ENCODE measurements at places on chromosomes 6 and 20.

DNA sequence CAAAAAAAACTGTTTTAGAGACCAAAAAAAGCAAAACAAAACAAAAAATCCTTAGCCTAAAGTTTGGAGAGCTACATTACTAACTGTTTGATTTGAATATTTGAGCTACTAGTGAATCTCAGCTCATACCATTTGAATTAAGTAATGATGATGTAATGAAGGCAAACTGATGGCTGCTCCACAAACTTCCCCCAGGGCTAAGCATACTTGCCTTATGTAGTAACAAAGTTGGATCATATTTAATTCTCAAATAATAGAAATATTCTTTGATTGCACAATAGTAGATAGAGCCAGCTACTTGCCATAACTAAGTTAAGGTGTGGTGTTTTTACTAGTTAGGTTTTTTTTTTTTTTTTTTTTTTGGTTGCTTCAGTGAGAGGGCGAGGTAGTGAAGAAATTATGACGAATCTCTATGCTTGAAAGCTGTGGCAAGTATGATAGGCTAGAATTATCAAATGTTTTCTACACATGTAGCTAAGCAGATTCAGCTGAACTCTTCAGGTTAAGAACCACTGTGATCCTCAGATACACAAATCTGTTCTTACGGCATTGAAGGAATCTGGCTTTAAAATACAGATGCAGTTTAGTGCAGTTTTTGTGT lies 2.9 kb downstream of the RAB32 start:
- no peak for DNase-seq

DNA sequence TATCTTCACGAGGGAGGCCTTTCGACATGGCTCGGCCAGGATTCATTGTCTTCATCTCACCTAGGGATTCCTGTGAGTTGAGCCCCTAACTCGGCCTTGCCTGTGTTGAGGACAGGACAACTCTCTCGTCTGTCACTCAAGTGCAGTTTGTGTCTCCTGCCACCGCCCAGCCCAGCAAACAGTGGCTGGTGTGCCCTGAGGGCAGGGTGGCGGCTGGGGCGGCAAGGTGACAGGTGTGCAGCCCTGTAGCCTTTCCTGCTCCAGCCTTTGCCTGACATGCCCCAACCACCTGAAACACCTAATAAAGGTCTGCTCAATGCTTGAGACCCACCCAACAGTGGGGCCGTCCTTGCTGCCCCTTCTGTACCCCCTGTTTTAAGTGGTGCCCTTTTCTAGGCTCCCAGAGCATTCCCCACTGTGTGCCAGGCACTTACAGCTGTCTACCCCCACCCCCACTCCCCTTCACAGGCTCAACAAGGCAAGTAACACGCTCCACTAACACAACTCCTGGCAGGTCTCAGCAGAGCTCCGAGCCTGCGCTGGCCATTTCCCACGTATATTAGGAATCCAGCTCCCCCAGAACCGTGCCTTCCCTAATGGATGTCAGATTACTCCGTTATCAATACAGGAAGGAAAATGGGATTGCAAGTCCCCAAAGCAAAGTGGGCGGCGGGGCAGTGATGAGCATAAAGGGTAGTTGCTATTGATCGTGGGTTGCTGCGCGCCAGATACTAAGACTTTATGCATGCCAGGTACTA lies 17.7 kb downstream of the GFRA4 start:
- no peak for DNase-seq

- DNase-seq, result no peak
These were observed 7.0 kb downstream of the TMEM244 start for GRCh38 chr6:129853996-129854711.

GRCh38 chr20:3924304-3925112 lies 35.3 kb downstream of the PANK2 start:
- no peak for DNase-seq

DNA sequence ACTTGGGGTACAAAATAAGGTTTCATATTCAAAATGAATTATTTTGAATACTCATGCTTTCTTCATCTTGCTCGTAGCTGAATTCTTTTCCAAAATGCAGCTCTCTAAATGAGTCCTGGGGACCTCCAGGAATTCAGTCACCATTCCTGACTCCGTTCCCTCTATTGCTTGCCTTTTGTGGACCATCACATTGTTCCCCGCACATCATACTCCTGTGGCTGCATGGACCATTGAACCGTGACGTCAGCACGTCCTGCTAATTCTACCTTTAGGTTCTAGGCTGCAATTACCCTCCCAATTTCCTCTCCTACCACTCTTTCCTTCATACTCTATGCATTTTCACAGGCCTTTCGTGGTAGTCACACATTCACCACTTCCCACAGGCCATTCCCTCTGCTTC lies 173.1 kb upstream of the ID4 start:
- no peak for DNase-seq

- DNase-seq, result no peak
These were observed 713.7 kb upstream of the EPHA7 start for GRCh38 chr6:94133106-94133505.

DNA sequence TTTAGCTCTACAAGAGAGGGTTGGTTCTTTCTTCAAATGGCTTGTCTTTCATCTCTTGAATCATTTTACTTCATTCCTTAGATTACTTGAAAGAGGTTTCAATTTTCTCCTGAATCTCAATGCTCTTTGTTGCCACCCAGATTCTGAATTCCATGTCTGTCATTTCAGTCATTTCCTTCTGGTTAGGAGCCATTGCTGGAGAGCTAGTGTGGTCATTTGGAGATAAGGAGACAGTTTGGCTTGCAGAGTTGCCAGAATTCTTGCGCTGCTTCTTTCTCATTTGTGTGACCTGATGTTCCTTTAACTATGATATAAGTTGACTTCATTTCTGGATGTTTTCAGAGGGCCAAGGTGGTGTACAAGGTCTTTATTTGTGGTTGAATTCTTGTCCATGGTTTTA lies 157.8 kb downstream of the SLC22A3 start:
- DNase-seq, result no peak

DNA sequence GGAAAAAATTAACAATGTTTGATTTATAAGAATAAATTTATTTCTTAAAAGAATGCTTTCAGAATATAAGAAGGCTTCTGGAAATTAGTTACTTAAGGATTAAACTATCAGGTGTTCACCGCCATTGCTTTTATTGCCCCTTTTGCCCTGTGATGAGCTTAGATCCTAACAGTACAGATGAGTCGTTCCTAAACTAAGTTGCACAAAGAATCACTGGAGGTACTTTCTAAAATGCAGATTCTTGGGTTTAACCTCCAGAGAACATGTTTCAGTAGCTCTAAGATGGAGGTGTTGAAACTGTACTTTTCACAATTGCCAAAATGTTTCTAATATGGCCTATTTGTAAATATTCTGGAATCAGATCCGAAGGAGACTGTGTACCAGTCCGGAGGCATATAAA lies 211.9 kb downstream of the GMDS start:
- DNase-seq, result no peak

DNA sequence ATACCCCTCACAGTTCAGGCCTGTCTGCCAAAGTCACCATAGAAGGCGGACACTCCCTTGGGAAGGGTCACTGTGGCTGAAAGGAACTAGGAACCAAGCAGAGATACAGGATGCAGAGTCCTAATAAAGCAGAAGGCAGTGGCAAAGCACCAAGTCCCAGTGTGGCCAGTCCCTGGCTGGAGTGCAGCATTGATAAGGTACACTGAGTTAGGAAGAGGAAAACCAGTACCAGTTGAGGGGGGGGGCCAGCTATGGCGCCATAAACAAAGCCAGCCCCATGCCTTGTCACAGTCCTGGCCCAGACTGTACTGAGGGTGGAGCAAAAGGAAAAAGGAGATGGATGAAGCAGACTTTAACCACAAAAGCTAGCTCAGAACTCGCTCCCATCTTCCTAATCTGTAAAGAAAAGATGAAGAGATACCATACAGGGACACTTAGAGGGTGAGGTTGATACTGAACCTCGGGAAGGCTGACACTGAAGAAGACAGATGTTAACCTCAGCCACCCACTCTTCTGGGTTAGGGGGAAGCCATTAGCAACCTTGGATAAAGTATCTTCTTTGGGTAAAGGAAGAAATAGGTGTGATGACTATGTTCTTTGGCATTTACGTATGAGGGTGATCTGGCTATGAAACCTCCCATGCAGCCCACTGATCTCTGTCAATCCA lies 7.8 kb downstream of the ABHD12 start:
- no peak for DNase-seq

DNA sequence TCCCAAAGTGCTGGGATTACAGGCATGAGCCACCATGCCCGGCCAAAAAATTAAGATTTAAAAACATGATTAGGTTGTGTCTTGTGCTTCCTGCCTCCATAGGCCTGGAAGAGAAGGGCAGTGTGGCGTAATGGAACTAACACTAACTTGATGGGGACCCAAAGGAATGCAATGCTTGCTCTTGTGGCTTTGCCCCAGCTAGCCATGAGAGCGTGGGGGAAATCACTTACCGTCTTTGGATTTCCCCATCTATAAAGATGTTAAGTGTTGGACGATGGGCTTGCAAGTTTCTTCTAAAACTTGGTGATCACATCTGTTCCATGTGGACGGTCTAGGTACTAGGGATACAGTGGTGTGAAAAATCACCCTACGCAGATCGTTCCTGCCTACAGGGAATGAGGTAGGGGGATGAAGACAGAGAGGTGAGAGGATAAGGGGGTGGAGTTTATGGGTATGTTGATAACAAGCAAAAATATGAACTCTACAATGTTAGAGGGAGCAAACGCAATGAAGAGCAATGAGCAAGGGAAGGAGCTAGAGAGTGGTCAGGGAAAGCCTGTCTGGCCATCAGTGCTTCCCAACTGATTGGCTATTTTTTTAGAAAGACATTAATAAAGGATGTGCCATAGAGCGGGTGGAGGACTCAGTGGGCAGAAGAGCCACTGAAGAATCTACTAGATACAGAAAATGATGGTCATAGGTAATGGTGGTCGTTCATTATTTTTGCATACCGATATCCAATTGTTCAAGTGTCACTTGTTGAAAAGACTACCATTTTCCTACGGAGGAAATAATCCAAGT lies 165.2 kb downstream of the BCAS1 start:
- no peak for DNase-seq

DNA sequence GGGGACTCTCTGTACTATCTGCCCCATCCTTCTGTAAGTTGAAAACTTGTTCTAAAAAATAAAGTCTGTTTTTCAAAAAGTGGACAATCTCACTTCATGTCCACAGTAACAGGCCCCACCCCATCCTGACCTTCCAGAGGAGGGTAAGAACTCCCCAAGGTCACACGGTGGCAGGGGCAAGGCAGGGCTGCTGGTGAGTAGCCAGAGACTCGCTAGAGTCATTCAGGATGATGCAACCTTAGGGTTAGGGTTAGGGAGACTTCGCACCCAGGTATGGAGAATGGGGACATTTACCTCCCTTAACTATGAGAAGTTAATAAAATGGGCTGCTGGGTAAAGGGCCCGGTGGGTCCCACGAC lies 15.4 kb downstream of the PEDS1 start:
- DNase-seq, result no peak

GRCh38 chr6:4727217-4727616 lies 49.0 kb upstream of the CDYL start:
- DNase-seq, result no peak

- no peak for DNase-seq
These were observed 7.4 kb downstream of the FAM209B start for GRCh38 chr20:56540415-56540814.

DNA sequence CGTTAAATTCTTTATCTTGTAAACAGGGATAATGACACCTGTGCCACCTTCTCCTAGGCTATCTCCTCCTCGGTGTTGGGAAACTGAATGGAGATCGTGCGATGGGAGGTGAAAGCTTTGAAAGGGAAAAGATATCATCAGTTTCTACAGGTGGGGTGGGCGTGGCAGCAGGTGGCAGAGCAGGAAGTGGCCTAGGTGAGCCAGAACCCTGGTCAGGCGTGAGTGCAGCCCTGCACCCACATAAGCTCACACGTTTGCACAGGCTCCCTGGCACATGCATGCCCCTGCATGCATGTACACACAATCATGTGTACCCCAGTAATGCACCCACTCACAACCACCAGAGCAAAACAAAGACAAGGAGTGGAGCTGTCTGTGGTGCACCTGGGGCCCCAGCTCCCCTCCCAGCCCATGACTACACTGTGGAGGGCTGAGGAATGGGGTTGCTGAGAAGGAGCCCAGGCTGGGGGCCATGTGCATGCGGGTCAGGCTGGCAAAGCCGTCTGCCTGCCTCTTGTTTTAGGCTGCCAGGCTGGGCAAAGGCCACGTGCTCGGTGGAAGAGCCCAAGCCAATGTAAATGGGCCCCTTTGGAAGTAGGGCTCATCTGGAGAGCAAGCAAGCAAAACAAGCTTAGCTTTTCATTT lies 61.5 kb downstream of the TFAP2C start:
- DNase-seq, result no peak

DNA sequence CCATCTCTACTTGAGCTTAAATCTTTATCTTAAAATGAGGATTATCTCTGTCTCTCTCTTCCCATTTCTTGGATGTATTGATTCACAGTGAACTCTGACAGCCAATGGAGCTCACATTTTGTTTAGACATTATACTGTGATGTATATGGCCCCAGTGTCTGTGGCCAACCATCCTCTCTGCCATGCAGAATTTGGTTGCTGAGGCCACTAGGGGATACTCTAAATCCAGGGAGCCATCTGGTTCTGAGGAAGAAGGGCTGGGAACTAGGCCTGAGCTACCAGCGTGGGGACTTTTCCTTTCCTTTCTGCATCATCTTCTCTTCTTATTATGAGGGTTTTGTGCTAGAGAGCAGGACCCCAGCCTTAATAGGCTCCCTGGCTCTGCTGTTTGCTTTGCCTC lies 59.1 kb upstream of the RIPOR2 start:
- no peak for DNase-seq

- DNase-seq, result no peak
These were observed 104.8 kb downstream of the TASP1 start for GRCh38 chr20:13533946-13534345.

DNA sequence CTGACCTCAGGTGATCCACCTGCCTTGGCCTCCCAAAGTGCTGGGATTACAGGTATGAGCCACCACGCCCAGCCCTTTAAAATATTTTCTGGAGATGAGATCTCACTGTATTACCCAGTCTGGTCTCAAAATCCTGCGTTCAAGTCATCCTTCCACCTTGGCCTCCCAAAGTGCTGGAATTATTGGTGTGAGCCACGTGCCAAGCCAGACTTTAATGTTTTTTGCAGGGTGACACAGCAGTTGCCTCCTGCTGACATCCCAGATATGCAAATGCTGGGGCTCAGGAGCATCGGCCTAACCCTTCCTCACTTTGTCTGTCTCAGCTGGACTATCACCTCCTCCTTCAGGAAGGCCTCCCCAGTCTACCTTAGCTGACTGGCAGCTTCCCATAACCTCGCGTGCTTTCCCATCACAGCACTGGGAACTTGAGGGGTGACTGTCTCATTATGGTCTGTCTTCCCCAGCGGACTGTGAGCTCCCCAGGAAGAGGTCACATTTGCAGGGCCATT lies 14.3 kb upstream of the ID1 start:
- DNase-seq, result no peak

GRCh38 chr20:24109008-24109407 lies 120.4 kb upstream of the GGTLC1 start:
- no peak for DNase-seq

GRCh38 chr6:62614442-62614841 lies 328.4 kb upstream of the KHDRBS2 start:
- no peak for DNase-seq

DNA sequence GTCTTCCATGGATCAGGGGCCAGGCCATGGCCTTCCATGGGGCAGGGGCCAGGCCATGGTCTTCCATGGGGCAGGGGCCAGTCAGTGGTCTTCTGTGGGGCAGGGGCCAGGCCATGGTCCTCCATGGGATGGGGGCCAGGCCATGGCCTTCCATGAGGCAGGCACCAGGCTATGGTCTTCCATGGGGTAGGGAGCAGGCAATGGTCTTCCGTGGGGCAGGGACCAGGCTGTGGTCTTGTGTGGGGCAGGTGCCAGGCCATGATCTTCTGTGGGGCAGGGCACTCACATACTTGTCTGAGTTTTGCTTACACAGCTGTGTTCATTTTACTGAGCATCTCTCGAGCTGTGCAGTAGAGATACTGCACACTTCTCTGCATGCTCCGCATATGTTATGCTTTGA lies 57.3 kb upstream of the THBS2 start:
- no peak for DNase-seq
